ENCODE measurements at places on chromosomes 6 and 20.
A peak's percentile ranks its signal among the peaks of the same experiment; 100 is the strongest.

DNA sequence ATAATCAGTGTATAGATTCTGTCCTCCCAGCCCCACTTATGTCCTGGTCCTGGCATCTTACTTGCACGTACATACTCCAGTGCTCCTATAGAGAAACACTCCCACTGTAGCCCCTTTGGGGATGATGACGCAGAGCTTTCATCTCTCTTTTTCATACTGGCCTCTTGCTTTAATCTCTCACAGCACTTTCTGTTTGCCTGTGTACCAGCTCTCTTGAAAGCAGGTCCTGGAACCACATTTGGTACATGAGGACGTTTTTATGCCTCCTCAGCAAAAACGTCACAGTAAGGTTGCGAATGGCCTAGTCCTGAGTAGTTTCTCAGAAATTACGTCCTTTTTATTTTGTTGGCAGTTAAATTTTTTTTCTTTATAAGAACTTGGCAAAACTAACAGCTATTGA, 10.8 kb downstream of the L3MBTL3 start:
- no peak for DNase-seq

- DNase-seq = no peak
These were observed 85.5 kb upstream of the ZNF217 start for GRCh38 chr20:53678990-53679596.

GRCh38 chr6:142714951-142715785, 229.8 kb downstream of the HIVEP2 start:
- DNase-seq = no peak

DNA sequence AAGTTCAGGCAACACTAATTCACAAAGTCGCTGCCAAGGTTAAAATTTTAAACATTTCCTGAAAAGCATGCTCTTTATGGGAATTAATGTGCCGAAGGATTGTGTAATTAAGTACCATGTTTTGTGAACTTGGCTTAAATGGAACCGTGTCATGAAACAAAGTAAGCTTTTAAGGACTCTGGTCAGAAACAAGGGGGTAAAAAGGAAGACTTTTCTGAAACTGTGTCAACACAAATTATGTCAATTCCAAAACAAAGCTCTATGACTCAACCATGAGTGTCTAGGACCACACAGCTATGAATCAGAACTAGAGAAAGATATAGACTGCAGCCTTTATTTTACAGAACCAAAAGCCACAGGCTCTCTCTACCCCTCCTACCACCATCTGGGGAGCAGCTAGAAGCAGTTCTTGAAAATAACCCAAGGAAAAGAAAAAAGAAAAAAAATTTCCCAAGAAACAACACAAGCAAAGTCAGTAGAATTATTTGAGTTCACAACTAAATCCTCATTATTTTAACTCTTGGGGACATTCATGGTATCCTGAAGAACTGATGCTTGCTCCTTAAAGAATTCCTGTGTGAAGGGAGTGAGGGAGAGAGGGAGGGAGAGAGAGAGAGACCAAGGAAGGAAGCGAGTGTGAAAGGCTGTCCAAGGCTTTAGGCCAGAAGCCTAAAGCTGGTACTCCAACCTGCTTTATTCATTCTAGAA, 81.9 kb downstream of the ZMYND8 start:
- no peak for DNase-seq

GRCh38 chr6:118680452-118681095, 29.2 kb upstream of the CEP85L start:
- DNase-seq = no peak

DNA sequence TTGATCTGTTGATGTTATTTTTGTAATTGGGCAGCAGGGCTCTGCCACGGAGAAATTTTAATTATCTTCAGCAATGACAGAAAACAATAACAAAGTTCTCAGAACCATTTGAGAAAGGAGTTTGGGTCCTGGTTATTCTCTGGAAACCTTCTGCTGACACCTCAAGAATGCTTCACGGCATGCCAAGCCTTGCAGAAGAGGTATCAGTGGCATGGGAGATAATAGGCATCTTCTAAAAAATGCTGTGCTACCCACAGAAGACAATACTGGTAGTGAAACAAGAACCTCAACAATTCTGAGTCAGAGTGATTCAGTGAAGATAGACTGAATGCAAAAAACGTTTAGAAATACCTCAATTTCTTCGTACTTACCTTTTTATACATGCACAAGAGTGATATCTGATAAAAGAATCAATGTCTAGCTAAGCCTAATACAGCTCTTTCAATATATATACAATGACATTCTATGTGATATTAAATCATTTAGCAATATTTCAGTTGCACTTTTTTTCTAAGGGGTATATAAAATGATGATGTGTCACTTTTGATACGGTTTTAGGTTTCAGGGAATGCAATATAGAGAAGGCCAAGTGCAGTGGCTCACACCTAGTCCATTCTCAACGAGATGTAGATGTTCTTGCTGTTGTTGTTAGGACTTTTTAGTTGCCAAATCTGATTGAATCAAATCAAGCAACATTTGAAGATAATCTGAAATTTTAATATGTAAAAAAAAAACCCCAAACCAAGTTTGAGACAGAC, 110.4 kb upstream of the COL21A1 start:
- no peak for DNase-seq

- peak; percentile 47 for DNase-seq
These were observed 49.7 kb upstream of the BHLHE23 start for GRCh38 chr20:63056236-63057170.

DNA sequence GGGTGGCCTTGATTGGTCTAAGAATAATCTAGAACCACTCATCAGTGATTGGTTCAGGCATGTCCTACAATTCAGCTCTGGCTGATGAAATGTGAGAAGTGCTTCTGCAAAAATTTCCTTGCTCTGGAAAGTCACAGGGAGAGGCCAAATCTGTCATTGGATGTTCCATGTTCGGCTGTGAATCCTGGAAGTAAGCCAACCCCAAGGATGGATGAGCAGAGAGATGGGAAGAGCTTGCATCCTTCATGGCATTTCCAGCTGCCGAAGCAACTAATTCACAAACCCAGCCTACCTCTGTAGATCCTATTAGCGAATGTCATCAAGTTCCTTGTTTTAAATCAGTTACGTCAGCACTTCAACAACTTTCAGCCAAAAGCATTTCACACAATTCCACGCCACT, 187.2 kb upstream of the SOX4 start:
- no peak for DNase-seq

DNA sequence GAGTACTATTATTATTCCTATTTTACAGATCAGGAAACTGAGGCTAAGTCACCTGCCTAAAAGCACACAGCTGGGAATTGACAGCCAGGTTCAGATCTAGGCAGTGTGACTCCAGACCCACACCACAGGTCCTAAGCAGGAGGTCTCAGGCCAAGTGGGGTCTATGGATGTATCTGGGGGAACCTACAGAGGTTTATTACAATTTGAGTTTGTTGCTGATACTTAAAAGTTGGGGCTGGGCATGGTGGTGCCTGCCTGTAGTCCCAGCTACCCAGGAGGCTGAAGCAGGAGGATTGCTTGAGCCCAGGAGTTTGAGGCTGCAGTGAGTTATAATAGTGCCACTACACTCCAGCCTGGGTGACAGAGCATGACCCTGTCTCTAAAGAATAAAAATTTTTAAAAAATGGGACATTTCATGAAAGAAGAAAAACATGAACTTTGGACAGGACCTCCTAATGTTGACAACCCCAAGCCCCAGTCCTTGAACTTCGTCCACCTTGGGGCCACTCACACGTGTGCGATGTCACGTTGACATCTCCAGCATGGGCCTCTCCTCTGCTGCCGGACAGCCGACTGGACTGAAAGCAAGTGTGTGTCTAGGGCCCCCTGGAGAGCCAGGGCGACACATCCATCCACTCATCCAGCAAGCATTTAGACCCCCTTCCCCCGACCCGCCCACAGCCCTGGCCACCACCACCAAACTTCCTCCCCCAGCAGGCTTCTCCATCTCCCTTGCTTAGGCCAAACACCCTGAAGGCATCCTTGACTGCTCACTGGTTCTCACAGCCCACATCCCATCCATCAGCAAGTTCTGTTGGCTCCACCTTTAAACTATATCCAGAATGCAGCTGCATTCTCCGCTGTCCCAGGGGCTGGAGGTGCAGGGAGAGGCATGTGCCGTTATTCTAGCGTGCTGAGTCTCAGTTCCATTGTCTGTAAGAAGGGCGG, 40.0 kb downstream of the NOL4L start:
- DNase-seq = no peak

- DNase-seq = no peak
These were observed 393.0 kb upstream of the SLC35B3 start for GRCh38 chr6:8828376-8828775.

- peak; percentile 53 for DNase-seq
These were observed 346.5 kb upstream of the PLCB4 start for GRCh38 chr20:8722277-8722928.

DNA sequence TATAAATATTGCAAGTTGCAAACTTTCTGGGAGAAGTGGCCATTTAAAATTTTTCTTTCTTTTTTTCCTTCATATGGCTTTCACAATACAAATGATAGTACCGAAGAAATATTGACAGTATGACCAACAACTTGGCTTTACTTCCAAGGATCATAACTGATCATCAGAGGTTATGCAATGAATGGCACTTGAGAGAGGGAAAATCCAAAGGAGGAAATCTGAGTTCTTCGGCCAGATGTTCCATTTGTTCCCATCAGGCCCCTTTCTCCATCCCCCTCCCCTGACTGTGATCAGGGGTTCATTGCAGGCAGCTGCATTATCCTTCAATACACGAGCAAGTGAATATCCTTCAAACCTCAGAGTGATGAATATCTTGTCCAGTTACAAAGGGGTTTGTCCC, 130.0 kb upstream of the UST start:
- DNase-seq = no peak

- peak; percentile 42 for DNase-seq
These were observed 50.2 kb downstream of the IYD start for GRCh38 chr6:150418827-150419594.

DNA sequence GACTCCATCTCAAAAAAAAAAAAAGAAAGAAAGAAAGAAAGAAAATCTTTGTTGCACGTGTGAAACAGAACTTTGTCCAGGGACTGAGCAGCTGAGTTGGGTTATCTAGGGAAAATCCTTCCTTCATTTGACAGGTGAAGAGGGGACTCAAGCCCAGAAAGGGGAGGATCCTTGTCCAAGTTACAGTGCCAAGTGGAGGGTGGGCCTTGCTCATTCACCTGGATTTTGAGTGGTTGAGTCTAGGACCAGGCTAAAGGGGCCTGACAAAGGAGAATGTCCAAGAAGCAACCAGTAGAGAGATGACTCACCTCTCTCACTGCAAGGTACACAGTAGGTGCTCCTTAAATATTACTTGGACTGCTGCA, 2.7 kb downstream of the TGIF2 start:
- no peak for DNase-seq

Measured in NCI-H1092 treated with DMSO at 0.1 percent for 48 hours (cell line).